Mesothelial cell of epicardium (in vitro differentiated cells): ENCODE measurements at places on chromosomes 1 and 21.
A peak's percentile ranks its signal among the peaks of the same experiment; 100 is the strongest.

GRCh38 chr1:8858888-8859706 is 19.4 kb downstream of the ENO1 start:
- no peak for DNase-seq

DNA sequence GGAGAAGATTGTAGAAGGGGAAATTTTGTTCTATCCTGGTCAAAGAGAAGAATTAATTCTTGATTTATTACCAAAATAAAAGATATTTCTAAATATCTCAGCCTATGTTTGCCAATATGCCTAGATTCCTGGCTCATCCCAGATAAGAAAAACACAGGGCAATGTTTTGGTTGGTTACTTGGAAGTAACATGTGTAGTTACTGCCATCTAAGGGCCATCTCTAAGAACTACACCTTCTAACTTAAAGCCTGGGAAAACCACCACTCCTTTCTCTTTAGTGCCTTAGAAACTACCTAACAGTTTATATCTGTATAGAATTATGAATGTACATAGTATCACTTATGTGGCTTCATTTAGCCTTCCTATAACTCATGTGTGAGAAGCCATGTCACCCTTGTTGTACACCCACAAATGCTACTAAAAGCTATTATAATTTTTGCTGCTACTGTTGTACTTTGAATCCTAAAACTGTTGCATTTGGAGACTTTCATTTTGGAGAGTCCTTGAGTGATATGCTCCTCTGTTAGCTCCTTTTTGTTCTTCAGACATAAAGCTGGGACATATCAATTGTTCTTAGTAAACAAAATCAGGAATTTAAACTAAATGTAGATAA is 4.5 kb downstream of the AIM2 start:
- no peak for DNase-seq

DNA sequence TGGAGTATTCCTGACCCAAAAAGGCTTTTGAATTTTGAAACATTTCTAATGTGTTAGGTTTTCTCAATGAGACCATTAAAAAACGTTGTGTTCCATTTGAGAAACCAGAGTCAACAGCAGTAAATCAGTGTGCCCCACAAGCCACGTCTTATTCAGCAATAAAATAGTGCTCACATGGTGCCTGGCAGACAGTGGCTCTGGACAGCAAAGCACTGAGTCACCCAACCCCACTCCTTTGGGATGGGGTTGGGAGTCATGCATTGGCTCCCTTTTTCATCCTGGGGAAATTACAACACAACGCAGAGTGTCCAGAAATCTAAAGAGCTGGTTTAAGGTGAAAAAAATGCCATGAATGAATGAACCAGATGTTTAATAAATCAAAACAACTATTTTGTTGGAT is 46.5 kb downstream of the KCNJ15 start:
- DNase-seq = no peak

- DNase-seq = no peak
These were observed 58.2 kb downstream of the CD34 start for GRCh38 chr1:207852576-207853371.

- DNase-seq = no peak
These were observed 13.0 kb downstream of the RGS1 start for GRCh38 chr1:192588546-192588945.

DNA sequence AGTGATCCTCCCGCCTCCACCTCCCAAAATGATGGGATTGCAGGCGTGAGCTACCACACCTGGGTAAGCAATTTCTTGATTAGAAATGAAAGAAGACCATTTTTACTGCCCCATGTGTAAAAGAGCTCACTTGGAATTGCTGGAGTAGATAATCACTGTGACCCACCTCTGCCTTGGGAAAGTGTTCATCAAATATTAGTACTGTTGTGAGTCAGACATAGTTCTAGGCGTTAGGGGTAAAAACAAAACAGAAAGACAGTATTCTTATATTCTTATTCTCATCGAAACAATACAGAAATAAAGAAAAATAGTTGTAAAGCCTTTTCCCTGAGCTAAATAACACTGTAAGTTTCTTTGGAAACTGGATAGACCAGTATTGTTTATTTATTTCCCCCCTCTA is 36.2 kb downstream of the CELF3 start:
- no peak for DNase-seq

- DNase-seq = no peak
These were observed 29.4 kb downstream of the LRRC3 start for GRCh38 chr21:44484498-44485253.

GRCh38 chr1:7404046-7404742 is 366.9 kb upstream of the VAMP3 start:
- no peak for DNase-seq

GRCh38 chr1:213099682-213100399 is 48.8 kb downstream of the RPS6KC1 start:
- DNase-seq = no peak

GRCh38 chr1:233679030-233679429 is 65.1 kb downstream of the KCNK1 start:
- DNase-seq = no peak

DNA sequence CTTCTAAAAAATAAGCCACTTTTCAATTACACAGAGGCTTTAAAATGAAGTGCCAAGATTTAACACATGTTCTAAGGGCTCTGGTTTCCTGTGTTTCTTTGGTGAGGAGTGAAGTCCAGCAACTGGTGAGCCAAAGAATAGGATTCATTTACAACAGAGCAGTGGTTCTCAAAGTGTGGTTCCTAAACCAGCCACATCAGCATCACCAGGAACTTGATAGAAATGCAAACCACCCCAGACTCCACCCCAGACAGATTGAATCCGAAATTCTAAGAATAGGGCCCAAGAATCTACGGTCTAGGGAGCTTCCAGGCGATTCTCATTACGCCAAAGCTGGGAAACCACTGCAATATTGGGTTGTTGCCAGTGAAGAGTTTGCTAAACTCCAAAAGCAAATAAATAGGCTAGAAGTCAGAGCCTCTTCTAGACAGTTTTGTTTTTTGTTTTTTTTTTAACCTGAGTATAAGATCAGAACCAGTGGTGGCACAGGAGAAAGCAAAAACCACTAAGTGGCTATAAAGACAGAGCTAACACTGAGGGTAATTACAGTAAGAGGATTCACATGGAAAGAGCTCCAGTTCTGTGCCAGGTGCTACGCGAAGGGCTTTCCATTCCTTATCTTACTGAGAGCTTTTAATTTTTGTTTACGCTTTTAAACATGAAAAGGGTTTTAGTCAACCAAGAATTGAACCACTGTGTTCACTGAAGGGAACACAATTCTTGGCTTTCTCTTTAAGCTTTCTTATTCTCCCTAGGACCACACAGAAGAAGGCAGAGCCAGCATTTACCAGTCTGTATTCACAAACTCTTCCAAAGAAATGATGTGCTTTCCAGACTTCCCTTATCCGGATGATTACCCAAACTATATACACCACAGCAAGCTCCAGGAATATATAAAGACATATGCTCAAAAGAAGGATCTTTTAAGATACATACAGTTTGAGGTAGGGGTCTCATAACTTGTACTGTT is 42.4 kb upstream of the FMO2 start:
- DNase-seq = no peak

GRCh38 chr21:44531606-44532564 is 8.1 kb downstream of the KRTAP10-1 start:
- no peak for DNase-seq

DNA sequence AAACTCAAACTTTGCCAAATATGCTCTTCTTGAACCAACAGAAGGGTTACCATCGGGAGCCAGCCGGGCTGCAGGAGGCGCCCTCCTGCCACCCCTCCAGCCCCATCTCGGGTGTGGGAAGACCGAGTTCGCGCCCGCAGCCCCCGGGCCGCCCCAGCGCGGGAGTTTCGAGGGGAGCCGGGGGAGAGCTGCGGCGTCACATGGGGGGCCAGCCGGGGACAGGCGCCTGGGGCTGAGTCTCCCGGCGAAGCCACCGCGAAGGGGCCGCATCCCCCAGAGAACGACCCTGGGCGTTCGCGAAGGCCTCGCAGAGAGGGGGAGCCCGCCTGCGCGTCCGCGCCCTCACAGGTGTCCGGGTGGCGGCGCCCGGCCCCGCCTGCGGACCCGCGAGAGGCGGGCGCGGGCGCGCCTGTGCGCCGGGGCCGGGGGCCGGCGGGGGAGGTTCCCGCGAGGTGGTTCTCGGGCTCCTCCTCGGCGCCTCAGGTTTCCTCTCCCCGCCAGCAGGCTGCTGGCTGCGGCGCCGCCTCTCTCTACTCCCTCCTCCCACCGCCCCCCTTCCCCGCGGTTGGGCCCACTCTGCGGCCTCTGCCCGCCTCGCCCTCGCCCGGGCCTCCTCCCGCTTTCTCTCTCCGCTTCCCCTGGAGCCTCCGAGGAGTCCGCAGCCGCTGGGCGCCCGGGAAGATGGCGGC is at the start of gene RAVER2:
TSS of gene RAVER2 (plus strand) at position 584 of the 689 bp plus-strand sequence. CDS start at position 682, 98 bp downstream.
- DNase-seq = peak; percentile 84

GRCh38 chr1:226738421-226738994 is 574 bp downstream of the ITPKB start:
- no peak for DNase-seq

DNA sequence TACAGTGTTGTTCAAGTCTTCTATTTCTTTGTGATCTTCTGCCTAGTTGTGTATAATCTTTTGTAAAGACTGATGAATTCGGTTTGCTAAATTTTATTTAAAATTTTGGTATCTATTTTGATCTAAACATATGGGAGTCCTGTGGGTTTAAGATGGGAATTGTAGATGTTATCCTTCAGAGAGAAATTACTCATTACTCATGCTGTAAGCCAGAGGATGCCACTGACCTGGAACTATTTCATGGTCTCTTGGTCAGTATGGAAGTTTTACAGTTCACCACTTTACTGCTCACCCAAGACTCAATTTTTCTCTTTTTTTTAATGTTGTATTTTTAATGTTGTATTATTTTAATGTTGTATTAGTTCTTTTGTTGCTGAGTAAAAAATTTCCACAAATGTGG is 138.6 kb upstream of the B3GALT2 start:
- no peak for DNase-seq

DNA sequence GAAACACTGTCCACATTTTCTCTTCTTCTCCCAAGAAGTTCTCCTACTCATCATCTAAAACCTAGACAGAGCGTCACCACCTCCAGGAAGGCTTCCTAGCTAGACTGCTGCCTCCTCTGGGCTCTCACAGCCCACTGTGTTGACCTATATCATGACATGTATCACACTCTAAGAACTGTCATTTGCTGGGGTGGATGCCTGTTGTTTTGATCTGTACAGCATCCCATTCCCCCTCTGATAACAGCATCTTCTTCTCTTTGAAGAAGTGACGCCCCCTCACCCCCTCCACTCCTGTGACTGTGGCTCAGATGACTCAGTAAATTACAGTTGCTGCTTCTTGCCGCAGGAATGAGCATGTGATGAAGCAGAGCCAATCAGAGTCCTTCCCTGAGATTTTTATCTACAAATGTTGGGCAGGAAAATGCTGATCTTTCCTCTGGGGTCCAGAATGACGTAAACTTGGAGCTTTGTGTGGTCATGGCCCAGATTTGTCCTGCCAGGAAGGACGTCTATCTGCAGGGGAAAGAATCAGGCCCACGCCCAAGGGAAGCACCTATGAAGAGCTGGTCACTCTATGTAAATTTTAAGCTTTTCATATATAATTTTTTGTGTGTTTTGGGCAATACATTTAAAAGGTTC is 28.0 kb upstream of the FOXO6 start:
- DNase-seq = no peak

DNA sequence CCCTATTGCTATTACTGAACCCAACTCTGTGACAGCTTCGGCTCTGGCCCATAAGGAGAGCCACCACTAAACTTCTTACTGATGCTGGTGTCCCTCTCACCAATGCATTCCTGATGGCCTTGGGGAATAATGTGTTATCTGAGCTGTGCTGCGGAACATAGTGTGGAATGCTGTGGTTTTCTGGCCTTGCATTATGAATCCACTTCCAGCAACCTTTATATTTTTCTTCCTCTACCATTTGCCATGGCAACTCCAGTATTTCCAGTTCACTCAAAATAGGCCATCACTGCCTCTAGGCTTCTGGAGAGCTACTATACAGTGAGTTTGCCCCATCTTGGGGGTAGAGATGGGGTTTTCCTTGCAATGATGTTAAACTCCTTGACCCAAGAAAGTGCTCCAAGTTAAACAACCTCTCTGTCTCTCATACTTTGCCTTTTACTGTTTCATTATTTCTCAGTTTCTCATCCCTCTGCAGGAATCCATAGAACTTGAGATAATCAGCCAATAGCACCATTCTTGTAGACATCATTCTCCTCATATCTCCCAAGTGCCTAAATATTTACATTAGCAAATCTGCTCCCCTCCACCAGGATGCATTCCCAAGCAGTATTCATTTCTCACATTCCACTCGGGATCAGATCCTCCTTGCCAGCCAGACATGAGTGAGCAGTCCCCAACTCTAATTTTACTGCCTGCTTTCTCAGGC is 11.1 kb upstream of the RAVER2 start:
- DNase-seq = no peak

DNA sequence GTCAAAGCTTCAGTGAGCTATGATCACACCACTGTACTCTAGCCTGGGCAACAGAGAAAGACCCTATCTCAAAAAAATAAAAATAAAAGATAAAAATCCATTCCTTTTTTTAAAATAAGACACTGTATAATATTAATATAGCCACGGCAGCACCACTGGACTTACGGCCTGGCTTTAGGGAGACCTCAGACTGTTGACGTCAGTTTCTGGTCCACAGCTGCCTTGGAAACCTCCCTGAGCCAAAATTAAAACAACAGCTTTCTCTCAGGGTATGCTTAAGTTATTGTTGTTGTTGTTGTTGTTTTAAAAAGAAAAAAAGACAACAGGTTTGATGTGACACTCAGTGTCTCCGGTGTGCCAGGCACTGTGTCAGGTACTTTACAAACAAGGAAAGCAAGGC is 42.0 kb downstream of the CAPZB start:
- no peak for DNase-seq

- DNase-seq = no peak
These were observed 57.3 kb downstream of the SDCCAG8 start for GRCh38 chr1:243312952-243313634.

GRCh38 chr1:108209456-108210108 is 9.4 kb upstream of the SLC25A24 start:
- no peak for DNase-seq

DNA sequence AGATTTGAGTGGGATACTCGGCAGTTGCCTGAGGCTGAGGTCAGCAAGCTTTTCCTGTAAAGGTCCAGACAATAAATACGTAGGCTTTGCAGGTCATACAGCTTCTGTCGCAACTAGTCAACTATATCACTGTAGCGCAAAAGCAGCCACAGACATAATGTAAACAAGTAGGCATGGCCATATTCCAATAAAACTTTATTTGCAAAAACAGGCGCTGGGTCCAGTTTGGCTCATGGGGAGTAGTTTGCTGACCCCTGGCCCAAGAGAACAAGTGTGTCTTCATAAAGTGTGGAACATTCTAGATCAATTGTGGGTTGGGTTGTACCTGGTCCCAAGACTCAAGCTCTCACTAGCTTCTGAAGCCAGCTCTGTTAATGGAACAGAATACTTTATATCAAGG is 78.8 kb downstream of the MIS18A start:
- no peak for DNase-seq

DNA sequence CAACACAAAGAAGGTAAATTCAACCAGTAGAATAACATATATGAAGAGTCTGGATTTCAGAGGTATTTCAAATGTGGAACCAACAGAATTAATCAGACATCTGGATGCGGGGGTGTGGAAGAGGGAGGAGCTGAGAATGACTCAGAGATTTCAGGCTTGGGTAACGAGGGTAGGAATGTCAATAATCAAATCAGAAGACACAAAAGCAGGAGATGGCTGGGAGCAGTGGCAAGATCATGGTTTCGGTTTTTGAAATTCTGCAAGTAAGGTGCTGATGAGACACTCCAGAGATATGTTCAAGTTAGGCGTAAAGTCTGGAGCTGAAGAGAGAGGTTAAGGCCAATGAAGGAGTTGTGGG is 64.0 kb downstream of the PLPPR5 start:
- no peak for DNase-seq
